ENCODE measurements at places on chromosomes 7 and 10.

DNA sequence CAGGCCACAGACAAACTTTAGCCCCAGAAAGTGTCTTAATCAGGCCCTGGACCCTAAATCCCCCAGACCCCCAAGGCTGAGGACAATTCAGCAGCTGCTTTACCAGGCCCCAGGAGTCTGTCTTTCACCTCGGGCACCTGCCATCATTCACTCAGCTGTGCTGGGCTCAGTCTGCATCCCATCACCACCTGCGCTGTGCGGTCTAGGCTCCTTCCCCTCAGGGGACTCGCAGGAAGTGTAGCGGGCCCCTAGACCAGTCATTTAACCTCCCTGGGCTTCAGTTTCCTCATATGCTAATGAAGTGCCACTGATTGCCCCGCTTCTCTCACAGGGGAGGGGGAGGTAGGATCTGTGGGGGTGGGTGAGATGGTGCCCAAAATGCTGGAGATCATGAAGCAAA is 76.4 kb upstream of the ZMIZ1 start:
- DNase-seq = no peak

DNA sequence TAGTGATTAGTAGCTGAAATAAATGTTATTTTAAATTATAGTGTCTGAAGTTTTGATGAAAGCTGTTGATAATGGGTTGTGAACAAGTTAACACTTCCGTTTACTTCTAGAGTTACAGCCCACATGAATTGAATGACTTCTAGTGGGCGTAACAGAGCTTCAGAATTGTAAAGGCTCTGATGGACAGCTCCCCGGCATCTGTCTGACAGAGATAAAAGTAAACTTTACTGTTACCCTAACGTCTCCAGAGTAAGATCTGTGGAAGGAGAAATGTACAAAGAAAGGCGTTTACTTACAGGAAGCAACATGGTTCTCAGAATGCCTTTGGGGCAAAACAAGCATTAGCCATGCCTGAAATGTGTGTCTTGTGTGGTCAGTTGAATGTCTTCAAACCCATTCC is 124.4 kb downstream of the ADARB2 start:
- DNase-seq = no peak

- DNase-seq = no peak
Observed at GRCh38 chr10:66627156-66627555, 298.7 kb upstream of the LRRTM3 start.

- no peak for DNase-seq
Observed at GRCh38 chr7:137209151-137209817, 134.2 kb downstream of the PTN start.

- no peak for DNase-seq
Observed at GRCh38 chr7:81231301-81231838, 312.5 kb upstream of the SEMA3C start.

DNA sequence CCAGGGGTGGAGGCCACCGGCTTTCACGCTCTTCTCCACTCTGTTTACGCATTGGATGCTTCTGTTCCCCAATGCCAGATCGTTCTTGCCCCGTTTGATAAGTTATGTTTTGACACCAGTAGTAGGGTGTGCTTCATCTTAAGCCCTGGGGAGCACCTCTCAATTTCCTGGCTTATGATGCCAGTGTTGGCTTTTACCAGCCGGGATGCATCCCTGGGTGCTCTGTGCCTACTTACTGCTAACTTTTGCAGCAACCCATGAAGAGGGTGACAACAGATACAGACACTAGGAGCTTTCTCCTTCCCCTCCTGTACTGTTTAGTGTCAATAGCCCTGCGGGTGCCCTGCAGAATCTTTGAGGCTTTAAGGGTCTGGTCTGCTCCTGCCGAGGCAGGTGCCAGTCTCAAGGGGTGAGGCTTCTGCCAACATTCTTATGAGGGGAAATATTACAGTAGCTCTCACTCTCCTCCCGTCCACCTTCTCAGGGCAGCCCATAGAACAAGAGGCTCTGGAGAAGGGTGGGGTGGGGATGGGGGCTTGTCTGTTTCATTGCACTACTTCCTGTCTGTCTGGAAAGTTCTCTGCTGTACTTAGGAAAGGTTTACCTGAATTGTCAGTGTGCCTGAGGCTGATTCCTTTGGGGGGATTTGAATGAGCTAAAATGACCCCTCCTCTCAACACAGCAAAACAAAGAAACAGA is 23.3 kb downstream of the ADCY1 start:
- no peak for DNase-seq

- no peak for DNase-seq
Observed at GRCh38 chr7:43754596-43754995, 3.9 kb upstream of the BLVRA start.

GRCh38 chr10:59678884-59679301 is 30.8 kb downstream of the SLC16A9 start:
- no peak for DNase-seq

- no peak for DNase-seq
Observed at GRCh38 chr10:3107426-3107961, 40.1 kb downstream of the PFKP start.

DNA sequence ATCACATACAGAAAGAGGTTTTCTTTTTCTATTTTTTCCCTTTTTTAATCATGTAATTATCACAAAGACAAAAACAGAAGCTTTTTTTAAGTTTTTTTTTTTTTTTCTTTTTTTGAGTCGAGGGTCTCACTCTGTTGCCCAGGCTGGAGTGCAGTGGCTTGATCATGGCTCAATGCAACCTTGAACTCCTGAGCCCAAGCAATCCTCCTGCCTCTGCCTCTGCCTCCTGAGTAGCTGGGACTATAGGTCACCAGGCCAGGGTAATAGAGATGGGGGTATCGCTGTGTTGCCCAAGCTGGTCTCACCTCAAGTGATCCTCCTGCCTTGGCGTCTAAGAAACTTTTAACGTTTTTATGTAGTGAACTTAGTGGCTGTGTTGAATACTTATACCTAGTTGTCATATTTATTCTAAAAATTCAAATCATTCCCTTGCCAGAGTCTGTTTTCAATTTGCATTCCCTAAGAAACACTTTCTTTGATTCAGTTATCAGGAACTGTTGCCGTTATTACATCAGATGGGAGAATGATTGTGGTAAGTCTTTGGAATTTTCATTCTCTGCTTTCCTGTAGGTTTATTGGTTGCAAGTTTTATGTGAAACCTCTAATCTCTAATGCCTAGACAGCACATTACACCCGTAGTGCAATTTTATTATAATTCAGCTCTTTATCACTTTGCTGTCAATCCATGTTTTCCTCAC is 1.3 kb downstream of the LSM8 start:
- no peak for DNase-seq

DNA sequence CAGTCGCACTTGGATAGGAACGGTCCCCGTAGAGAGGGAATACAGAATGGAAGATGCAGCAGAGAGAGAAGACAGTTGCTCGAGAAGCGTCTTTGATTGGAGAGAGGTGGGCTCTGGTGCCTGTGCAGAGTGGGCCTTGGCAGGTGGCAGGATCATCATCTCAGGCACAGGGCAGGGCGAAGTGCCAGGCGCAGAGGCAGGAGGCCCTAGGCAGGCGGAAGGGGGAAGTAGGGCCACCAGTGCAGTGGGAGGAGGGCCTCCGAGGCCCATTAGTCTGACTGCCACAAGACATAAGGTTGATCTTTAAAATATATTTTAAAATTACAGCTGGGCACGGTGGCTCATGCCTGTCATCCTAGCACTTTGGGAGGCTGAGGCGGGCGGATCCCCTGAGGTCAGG is 10.1 kb downstream of the CARD11 start:
- DNase-seq = peak; percentile 33

DNA sequence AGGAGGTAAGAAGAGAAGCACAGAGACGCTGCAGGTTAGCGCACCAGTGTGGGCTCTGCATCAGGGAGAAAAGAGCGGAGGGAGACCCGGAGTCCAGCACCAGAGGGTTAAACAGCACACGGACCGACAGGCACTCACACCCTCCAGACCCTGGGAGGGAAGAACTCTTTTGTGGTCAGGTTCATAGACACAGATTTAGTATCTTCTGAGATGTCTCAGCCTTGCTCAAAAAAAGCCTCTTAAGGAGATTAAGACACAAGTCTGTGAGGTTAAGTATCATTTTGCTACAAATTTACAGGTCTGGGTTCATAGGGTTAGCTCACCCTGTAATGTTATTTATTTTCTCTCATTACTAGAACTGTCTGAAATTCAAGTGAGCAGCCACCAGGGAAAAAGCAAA is 16.8 kb upstream of the NDST2 start:
- DNase-seq = no peak

DNA sequence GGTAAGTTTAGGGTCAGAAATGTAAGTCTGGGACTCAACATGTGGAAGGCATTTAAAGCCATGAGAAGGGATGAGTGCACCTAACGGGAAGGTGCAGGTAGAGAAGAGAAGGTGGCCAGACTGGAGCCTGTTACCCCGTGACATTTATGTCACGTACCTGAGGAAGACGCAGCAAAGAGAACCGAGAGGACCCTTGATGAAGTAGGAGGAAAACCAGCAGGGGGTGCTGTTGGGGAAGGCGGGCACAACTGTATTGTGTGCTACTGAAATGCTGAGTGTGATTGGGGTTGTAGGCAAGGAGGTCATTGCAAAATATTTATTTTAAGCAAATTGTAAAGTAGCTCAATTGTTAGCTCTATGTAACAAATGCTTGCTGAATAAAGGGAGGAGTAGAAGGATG is 338.2 kb upstream of the PRKCQ start:
- DNase-seq = peak; percentile 28

GRCh38 chr7:28606421-28606820 is 194.1 kb downstream of the CREB5 start:
- DNase-seq = no peak

All from GDM1 (cell line).